Effector memory CD8-positive, alpha-beta T cell (primary cell): ENCODE measurements at places on chromosomes 5 and 9.

DNA sequence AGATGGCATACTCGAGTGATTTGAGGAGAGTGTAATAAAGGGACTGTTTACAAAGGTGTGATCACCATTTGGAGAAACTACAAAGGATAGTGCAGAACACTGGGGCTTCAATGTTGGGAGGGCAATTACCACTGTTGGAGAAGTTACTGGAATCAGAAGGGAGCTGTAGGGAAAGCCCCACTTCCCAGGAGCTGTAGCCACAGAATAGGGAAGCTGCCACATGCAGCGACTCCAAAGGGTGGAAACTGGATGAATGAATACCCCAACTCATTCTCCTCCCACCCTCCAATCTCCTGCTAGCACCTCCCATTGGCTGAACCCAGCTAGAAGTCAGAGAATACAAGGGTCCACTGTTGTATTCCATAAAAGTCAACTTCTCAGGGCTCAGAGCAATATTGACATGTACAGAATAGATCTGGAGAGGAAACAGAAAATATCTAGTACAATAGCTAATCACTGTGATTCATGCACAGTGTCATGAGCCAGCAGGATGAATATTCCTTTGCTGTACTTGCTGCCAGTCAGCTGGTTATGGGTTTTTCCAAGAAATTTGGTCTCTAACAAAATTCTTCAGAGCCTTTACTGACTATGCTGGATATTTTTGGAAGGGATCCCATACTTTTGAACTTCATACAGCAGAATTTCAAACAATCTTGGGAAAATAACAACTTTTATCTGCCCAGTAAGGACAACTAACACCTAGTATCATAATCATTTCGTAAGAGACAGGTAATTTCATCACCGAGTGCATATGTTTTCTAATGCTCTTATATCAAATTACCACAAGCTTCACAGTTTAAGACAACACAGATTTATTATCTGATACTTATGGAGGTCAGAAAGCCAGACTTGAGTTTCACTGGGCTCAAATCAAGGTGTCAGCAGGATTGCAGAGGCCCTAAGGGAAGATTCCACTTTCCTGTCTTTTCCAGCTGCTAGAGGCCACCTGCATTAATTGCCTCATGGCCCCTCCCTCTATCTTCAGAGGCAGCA lies 39.6 kb downstream of the PDCD1LG2 start:
- no peak for DNase-seq

DNA sequence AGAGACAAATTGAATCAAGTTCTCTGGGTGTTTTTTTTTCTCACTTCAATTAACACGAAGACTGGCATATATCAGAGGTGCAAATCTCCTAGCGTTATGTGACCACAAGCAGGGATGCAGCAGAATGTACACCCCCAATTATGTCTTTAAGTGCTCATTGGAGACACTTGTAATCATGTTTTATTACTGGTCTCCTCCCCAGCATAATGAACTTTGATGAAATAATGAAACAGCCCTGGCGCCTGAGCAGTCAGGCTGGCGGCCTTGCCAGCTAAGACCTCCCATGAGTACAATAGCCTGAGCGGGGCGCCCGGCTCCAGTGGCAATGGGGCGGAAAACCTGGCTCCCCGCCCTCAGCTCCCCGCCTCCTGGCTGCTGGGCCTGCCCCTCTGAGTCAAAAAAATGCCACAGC lies 209.4 kb upstream of the MSX2 start:
- no peak for DNase-seq

DNA sequence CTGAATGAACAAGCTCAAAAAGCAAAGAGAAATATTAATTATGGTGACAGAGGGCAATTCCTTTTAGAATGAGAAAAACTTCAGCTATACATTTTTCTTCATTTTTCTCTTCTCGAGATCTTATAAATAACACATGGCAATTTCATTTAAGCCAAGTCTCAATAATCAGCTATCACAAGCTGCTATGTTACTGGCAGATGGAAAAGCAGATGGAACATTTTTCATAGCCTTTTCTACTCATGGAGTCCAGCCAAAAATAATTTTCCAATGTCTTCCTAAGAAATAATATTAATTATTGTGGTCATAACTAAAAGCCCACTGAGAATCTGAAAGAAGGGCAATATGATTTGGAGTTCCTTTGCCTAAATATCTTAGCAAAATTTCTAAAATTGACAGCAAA lies 35.6 kb downstream of the SKIC3 start:
- no peak for DNase-seq

DNA sequence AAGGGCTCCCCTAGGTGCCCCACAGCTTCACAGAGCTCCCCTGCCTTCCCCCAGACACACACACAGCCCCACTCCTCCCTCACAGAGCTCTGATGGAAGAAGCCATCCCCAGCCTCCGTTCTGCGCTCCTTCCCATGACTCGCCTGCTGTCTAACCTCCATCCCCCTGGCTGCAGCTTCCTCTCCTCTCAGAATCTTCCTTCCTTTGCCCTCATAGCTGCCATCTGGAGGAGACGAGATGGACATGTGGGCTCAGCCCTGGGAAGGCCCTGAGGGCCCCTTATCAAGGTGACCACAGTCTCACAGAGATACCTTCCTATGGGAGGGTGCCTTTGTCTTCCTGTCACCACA lies 94.3 kb downstream of the PCDH1 start:
- DNase-seq = no peak

GRCh38 chr9:82273121-82273520 lies 284.5 kb downstream of the SPATA31D1 start:
- DNase-seq = no peak

DNA sequence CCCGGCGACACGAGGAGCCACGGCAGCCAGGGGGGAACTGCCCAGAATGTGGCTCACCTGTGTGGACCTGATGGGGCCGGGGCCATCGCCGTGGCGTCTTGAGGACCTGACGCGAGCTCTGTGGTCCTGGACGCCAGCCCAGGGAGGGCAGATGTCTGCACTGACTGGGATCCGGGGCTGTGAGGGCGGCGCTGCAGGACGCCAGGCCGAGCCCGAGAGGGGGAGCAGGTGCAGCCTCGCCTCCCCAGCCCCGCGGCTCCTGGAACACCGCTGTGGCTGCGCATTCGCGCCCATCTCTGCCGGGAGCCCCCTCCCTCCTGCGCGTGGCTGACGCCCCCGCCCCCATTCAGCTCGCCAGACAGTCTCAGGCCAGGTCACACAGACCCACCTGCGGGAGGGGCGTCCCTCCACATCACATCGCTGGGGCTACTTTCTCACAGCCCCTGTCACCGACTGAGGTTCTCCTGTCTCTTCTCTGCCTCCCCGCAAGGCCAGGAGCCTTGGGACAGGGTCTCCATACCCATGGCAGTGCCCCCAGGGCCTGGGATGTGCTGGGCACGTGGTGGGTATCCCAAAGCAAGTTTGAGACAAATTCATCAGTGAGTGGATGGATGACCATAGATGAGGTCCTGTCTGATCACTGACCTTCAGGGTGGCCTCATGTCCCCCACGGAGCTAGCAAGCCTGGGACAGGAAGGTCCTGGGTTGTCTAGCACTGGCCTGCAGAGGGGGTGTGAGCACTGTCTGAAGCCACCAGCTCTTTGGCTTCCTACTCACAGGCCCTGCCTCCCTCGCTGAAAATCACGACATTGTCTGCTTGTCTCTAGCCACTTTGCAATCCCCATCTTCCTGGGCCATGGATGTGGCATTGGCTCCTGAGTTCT lies 47.3 kb downstream of the RASGEF1C start:
- no peak for DNase-seq

GRCh38 chr9:8560560-8561525 lies 761.3 kb upstream of the DMAC1 start:
- no peak for DNase-seq

DNA sequence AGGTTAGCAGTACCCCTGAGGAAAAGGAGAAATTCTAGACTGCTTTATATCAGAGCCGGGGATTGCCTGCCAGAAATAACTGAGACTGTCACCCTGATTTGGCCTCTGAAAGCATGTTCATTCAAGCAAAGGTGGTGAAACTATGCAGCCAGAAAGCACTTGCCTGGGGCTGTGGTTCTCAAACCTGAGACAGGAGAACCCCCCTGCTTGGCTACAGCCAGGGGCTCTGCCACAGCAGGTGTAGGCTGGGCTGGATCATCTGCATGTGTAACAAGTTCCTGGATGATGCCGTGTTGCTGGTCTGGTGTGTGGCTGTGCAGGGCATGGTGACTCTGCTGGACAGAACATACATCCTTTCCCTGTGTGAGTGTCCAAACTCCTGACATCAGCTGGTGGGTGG lies 157.8 kb downstream of the NXNL2 start:
- no peak for DNase-seq

DNA sequence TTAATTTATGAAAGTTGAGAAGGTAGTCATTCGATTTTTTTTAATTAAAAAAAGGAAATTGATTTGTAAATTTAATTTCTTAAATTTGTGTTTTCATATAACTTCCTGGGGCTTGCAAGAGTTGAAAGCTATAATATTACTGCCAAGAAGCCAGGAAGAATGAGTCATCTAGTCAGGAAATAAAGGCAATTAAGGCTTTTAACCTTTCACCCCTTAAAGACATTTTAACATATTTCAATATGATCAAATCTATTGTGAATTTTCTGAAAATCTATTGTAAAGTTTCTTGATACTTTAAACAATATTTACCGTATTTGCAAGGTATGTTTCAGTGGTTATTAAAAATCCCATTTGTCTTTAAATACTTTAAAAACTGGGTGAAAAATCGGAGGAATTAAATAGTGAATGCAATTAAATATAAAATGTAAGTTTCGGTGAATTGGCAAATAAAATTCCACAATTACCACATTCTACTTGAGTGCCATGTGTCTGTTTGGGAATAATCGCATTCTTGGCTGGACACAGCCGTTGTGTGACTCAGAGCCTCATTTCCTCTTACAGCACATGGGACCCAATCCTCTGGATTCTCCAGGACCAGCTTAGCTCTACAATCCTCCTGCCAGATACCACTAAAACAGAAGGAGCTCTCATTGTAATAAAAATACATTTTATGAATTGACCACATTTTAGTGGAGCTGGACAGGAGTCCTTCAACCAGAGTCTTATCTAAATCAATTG lies 310.7 kb downstream of the HCN1 start:
- no peak for DNase-seq

DNA sequence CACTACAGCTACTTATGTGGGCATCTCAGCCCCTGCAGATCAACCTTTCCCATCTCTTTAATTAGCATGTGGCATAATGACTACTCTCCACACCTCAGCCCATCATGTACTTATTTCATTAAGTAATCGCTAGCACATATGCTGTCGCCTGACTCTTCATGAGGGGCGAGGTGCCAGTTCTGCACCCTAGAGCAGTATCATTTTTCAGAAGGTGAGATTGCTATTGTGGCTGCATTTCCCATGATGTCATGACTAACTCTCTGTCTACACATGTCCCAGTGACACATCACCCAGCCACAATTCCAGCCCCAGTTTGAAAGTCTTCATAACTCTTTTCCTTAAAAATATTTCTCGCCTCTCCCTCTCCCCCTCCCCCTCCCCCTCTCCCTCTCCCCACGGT lies 7.6 kb upstream of the F2RL1 start:
- no peak for DNase-seq

- no peak for DNase-seq
Observed at GRCh38 chr9:27563738-27564430, 9.4 kb downstream of the C9orf72 start.

- no peak for DNase-seq
Observed at GRCh38 chr9:134690301-134690751, 48.7 kb downstream of the COL5A1 start.

DNA sequence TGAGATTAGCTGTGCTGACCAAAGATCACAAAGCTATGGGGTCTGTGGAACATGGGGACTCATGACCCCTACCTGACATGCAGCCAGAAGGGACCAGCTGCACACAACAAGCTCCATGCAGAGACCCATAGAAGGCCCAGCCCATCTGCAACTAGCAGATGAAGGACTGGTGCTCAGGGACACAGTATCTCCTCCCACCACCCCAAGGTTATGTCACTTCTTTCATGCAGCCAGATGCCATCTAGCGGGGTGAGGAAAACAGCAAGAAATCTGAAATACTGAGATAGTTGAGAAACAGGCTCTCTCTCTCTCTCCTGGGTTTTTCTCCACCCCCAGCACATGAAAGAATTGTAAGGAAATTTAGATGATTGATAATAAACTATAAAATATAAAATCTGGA lies 161.3 kb upstream of the DAPK1 start:
- no peak for DNase-seq

- no peak for DNase-seq
Observed at GRCh38 chr9:3243683-3244082, 282.1 kb downstream of the RFX3 start.

DNA sequence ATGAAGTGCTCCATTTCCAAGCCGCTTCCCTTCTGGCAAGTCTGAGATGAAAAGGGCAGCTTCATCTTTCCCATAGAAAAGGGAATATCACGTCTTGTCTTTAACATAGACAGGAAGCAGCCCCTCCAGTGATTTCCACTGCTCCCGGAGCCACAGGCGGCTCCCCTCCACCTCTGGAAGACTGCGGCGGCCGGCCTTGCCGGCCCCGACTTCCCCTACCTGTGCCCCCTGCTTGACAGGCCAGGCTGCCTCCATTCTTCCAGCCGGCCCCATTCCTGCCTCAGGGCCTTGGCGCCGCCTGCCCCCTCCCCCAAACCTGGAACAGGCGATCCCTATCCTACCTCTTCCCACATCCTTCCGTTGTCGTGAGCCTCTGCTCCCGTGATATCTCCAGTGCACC lies 141.8 kb downstream of the ZNF354C start:
- no peak for DNase-seq

GRCh38 chr5:72523960-72524582 lies 16.9 kb upstream of the ZNF366 start:
- DNase-seq = no peak

DNA sequence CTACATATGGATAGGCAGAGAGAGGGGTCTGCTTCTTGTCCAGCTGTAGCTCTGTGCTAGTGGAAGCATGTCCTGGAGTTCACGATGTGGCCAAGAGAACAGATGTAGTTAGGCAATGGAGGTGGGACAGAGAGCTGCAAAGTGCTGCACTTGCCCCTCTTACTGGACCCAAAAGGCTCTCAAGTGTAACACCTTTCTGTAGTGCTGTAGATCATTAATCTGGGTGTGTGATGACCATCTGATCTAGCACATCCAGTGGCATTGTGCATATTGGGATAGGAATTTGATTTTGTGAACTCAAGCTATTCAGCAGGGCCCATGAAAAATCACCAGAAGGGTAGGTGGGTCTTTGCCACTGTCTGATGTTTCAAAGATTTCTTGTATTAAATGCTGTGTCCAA lies 151.4 kb downstream of the KDM4C start:
- no peak for DNase-seq

DNA sequence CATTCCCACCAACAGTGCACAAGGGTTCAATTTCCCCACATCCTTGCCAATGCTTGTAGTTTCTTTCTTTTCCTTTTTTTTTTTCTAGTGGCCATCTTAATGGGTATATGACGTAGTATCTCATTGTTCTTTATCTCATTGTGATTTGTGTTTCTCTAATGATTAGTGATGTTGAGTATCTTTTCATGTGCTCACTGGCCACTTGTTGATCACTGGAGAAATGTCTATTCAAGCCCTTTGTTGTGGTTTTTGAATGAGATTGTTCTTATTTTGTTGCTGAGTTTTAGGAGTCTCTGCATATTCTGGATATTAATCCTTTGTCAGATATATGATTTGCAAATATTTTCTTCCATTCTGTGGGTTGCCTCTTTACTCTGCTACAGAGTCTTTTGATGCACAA lies 1.6 kb upstream of the TMED9 start:
- no peak for DNase-seq

GRCh38 chr9:89923961-89924504 lies 319.2 kb downstream of the GADD45G start:
- DNase-seq = no peak

GRCh38 chr5:83374547-83374946 lies 97.0 kb upstream of the VCAN start:
- DNase-seq = no peak
